ENCODE measurements at places on chromosomes 6 and 20. TPM values are rescaled to one million over a fixed set of nuclear protein-coding genes. Genes with fewer than 3 reads are reported as not detected.

The MPIG6B gene
- 0.48 TPM for total RNA-seq

The TCF15 gene
- not detected for total RNA-seq

The OR2J3 gene
- total RNA-seq: not detected

The COL19A1 gene
- total RNA-seq: 0.49 TPM

The CEP162 gene
- 13.0 TPM for total RNA-seq

The CLVS2 gene
- 0.19 TPM for total RNA-seq

The GPR31 gene
- total RNA-seq: not detected

The GNMT gene
- total RNA-seq: not detected

The IMPG1 gene
- total RNA-seq: not detected

The COX4I2 gene
- 0.76 TPM for total RNA-seq

The HCK gene
- total RNA-seq: 17.3 TPM

The LY6G6D gene
- 0.90 TPM for total RNA-seq

The TNNC2 gene
- 5.4 TPM for total RNA-seq

The CALHM4 gene
- total RNA-seq: not detected
